ENCODE measurements at places on chromosomes 4 and X. TPM values are rescaled to one million over a fixed set of nuclear protein-coding genes. Genes with fewer than 3 reads are reported as not detected.

The SMIM14 gene
- total RNA-seq: 26.7 TPM

DNA sequence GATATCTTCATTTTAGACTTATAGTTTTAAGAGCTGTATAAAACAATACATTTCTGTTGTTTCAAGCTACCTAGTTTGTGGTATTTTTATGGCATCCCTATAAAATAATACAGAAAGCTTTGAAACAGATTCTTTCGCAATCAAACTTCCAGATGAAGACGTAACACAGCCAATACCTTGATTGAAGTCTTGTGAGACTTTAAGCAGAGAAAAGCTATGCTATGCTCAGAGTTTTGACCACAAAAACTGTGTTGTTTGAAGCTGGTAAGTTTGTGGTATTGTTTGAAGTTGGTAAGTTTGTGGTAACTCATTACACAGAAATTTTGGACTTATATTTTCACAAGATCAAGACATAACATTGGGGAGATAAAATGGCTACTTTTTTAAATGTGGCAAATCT is 201.8 kb upstream of the UGT8 start:
- no peak for DNase-seq

GRCh38 chr4:168615294-168616065 is 118.6 kb downstream of the PALLD start:
- DNase-seq: no peak

GRCh38 chr4:133801883-133802282 is 399.7 kb downstream of the PABPC4L start:
- DNase-seq: no peak

DNA sequence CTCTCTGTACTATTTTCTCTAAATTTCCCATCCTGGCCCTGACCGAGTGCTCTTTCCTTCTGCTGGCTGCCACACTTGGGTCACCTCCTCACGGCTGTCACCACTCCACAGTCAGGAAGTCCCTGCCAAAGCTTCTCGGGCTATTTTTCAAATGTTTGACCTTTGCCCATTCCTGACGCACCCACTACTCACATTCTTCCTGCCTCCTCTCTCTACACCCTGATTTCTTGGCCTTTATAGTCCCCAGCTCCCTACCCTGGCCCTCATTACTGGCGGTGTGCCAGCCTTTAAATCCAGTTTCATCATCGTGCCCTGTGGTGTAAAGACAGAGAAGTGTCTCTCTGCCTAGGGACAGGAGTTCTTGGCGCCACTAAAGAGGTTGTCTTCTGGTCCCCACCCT is 46.4 kb upstream of the GATB start:
- no peak for DNase-seq

GRCh38 chr4:184792950-184793555 is 32.7 kb downstream of the ACSL1 start:
- DNase-seq: no peak

DNA sequence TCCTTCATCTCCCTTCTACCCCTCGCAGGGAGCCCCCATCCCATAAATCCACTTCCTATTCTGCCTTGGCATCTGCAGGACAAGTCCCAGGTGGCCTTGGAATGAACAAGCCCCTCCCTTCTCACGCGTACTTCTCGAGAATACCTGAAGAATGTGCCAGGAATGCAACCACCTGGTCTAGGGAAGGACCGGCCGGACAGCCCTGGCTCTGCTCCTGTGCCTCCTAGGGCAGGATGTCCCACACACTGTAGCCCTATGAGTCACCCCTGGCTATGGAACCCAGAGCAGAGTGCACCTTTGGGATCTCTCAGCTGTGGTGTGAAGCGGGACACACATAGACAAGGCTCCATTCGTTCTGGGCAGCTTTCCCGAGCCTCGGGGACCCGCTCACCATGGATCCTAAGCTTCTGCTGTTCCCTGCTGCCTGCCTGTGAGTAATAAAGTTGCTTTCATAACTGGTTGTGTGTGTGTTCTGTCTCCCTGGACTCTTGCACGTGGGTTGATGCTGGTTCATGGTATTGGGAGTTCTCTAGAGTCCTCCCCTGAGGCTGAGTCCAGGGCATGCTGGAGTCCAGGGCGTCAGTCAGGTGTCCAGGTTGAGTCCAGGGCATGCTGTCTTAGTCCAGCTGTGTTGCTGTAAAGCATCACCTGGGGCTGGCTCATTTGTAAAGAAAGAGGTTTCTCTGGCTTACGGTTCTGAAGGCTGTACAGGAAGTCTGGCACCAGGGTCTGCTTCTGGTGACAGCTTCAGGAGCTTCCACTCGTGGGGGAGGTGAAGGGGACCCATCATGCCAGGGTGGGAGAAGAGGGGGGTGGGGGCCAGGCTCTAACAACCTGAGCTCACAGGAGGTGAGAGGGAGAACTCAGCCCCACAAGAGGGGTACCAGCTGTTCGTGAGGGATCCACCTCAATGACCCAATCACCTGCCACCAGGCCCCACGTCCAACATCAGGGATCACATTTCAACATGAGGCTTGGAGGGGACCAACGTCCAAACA is 7.4 kb upstream of the PDE6B start:
- no peak for DNase-seq

DNA sequence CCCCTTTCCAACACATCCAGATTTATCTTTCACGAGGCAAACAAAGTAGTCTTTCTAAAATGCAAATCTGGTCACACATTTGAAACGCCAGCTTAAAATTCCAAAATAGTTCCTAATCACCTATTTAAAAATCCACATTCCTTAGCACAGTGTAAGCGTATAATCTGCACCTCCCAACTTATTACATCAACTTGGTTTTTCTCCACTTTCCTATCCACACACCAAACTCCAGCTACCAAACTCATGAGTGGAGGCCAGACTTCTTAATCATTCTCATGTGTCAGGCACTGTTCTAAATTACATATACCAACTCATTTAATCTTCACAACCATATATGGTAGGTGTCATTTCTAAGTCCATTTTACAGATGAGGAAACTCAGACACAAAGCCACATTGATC is 33.8 kb downstream of the ENOX2 start:
- no peak for DNase-seq

DNA sequence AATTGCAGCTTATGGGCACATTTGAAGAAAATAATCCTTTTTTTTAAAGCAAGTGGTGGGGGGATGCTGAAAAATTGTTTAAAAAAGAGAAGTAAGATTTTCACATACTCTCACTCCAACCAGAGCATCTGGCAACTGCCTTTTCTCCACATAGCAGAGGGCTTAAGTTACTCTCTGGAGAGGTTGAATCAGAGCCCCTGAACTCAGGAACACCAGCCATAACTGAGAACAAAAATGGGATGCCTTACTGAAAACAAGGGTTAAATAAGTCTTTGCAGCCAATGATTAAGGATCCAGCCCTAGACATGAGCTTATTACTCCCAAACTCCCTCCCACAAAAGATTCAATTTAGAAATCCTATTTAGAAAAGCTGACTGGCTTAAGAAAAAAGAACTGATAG is 27.5 kb downstream of the CASK start:
- no peak for DNase-seq

DNA sequence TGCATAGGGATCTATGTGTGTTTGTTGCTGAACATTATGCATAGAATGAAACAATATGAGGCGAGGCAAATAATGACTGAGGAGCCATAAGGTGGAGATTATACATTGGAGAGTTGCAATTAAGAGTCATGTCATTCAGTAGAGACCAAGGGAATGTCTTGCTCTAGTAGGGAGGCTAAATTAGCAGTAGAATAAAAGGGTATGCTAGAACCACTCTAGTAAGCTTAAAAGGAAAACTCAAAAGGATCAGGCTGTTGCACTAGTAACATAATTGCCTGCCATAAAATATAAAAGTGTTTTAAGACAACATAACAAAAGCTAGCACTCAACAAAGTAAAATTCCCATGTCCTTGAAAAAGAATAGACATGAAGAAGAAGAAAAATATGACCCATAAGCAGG is 586.2 kb upstream of the DIAPH2 start:
- no peak for DNase-seq

DNA sequence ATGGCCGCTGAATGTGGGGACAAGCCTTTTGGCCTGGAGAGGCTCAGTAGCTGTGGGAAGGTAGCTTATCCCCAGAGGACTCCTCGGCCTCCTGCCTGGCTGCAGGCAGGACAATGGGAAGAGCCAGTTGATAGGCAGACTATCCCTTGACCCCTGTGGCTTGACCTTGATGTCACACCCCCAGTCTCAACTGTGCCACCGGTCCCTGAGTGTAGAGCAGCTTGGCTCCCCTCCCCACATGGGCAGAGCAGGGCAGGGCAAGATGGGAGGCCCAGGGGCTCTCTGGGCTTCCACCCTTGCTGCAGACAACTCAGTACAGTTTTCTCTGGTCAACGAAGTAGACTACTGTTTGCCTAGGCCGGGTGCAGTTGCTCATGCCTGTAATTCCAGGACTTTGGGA is 25.7 kb downstream of the SYAP1 start:
- no peak for DNase-seq

DNA sequence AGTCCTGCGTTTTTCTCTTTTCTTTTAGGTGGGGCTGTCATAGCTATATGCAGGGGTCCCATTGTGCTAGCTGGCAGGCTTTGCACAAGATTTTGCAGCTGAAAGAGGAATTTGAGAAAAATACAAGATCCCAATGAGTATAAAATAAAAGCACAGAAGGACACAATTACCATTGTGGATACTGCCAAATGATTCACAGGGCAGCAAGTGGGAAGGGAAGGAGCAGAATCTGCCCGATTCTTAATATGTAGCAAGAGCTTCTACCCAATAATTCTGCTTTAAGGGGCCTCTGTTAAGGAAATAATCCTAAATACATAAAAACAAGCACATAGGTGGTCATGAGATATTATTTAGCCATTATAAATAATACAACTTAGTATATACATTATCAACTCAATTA is 25.9 kb upstream of the ING2 start:
- no peak for DNase-seq

DNA sequence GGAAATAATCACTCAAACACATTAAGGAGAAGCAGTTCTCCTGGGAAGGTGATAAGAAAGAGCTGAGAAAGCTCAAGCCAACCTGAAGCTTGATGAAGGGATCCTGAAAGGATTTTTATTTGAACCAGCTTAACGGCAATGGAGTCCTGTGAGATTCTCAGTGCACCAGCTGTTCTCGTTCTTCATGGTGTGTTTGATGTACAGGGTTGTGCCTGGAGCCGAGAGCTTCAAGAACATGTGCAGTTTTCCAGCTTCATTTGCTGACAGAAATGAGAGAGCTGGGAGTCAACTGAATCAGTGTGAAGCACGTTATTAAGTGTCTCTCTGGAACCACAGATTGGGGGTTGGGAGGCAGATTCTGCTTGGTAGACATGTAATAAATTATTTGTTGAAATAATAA is 115.7 kb downstream of the ANKRD50 start:
- no peak for DNase-seq

GRCh38 chr4:73676861-73677323 is 56.7 kb upstream of the RASSF6 start:
- DNase-seq: no peak

GRCh38 chrX:17674601-17675000 is 62.7 kb upstream of the SCML1 start:
- no peak for DNase-seq

DNA sequence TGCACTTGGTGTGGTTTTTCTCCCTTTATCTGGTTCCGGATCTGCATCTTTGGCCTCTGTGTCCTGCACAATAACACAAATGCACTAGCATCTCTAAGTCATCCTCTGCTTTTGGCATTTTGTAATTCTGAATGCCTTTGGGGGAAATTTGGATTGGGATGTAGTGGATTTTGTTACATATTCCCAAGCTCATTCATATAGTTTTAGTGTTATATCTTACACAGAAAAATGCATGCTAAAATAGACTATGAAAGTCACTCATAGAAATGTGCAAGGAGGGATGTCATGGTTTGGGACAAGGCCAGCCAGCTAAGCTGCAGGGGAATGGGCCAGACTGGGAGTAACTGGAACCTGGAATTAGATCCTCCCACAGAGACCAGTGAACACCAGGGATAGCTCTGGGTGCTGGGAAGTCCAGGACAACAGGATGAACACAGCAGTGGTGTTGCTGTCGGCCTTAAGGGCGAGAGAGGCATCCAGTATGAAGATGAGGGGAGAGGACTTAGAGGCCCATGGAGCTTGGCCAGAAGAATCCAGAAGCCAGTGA is 20.1 kb downstream of the ENPP6 start:
- no peak for DNase-seq
